Left kidney (tissue), 8 donors: ENCODE measurements at places on chromosomes 2 and 18. TPM values are rescaled to one million over a fixed set of nuclear protein-coding genes. Genes with fewer than 3 reads are reported as not detected.

GRCh38 chr2:49973436-49973835, 819.1 kb upstream of the FSHR start:
- DNase-seq = no peak

DNA sequence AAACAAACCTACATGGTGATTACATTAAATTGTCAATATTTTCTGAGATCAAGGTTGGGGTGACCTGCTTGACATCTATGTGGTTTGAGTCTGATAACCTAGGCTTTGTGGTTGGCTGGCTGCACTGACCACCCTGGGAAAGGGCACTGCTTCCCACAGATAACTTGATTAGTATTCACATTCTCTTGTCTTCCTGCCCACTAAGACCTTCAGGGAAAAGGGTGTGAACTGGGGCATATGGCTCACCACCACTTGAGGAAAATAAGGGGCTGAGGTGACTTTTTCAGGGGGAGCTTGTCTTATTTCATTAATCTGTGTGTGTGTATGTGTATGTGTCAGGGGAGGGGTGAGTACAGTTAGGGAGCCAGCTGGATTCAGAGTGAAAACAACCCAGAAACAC, 1.5 kb downstream of the SMYD1 start:
- no peak for DNase-seq

DNA sequence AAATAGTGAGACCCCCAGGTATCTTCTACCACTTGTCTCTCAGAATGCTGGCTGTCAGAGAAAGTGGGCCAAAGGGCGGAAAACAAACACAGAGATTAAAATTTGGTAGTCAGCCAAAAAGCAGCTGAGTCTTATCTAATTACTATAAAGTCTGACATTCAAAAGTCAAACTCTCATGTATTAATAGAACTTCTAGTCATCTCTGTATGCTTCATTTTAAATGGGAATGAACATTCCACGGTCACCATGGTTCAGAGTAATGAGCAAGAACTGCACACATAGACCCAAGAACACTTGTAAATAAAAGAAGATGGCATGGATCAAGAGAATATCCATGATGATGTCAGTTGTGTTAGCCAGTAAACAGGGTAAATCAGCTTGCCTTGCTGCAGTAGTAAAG, 1267.0 kb upstream of the CHAC2 start:
- DNase-seq = no peak

- no peak for DNase-seq
These were observed 1.6 kb upstream of the ATP9B start for GRCh38 chr18:79067611-79068010.

GRCh38 chr2:191081411-191082155, 67.6 kb upstream of the STAT1 start:
- no peak for DNase-seq

DNA sequence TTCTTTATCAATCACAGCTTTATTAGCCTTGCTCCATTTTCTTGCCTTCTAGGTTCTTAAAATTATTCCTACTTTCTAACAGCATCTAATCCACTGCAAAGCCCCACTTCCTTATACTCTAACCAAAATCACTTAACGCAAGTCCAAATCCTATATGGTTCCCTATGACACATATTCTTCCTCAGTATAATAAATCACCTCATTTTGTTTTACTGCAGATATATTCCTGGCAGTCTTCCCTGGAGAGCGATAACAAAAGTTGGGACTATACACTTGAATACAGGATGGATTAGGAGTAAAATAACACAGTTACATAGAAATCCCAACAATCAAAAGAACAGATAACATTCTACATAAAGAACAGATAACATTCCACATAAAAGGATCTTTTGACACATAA, 144.8 kb downstream of the ATAD2B start:
- no peak for DNase-seq

The RAB3GAP1 gene
- 61.8 TPM for polyA plus RNA-seq
